IMR-90 (cell line): ENCODE measurements at places on chromosomes 3 and 15. TPM values are rescaled to one million over a fixed set of nuclear protein-coding genes. Genes with fewer than 3 reads are reported as not detected.
A peak's percentile ranks its signal among the peaks of the same experiment; 100 is the strongest.

DNA sequence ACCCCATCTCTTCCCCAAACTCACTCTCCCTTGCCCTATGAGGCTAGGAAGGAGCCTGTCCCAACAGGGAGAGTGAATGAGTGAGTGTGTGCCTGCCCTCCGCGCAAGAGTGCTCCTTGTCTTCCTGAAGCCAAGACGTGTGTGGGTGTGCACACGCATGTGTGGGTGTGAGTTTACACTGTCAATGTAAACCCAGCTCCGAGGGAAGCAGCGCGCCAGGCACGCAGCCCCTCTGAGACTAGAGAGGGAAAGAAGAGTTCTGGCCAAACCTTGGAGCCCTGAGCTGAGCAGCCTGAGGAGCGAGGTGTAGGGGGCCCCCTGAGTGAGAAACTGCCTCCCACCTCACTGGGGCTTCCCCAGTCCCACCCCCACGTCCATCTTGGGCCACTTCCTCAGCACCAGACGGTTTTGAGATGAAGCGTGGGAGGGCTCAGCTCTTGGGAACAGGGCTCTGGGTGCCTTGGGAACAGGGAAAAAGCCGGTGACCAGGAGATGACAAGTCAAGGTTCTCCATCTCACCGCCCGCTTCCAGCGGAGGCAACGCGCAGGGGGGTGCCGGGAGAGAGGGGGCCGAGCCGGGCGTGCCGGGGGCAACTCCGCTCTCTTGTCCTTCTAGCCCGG, 5.1 kb downstream of the MECOM start:
- DNase-seq, result peak; percentile 35
- H3K4me1 ChIP-seq, result no peaks in the 10 kb centered on the region

- DNase-seq, result no peak
- H3K27me3 ChIP-seq, result no peaks in the 10 kb centered on the region
- H3K36me3 ChIP-seq, result no peaks in the 10 kb centered on the region
- H3K4me3 ChIP-seq, result no peak overlapping the region
- no peak overlapping the region for H3K27ac ChIP-seq
- H3K4me1 ChIP-seq, result no peaks in the 10 kb centered on the region
These were observed 51.2 kb downstream of the KAT2B start for GRCh38 chr3:20091331-20092047.

DNA sequence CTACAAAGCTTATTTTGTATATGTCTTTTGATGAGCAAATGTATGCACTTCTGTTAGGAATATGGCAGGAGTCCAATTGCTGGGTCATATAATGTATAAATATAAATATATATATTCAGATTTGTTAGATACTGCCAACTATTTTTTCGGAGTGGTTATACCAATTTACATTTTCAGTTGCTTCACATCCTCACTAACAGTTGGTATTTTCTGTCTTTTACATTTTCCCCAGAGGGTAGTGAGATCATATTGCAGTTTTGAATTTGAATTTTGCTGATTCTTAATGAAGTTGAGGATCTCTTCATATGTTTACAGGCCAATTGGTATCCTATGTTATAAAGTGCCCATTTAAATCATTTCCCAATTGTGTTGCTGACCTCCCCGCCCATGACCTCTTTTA, 139.0 kb upstream of the KCNMB2 start:
- peaks cover 5% of the 10 kb centered on the region; the same call in 1 of the 2 replicates for H3K4me1 ChIP-seq
- H3K27ac ChIP-seq, result no peak overlapping the region
- no peaks in the 10 kb centered on the region for H3K27me3 ChIP-seq
- DNase-seq, result no peak
- H3K36me3 ChIP-seq, result no peaks in the 10 kb centered on the region

DNA sequence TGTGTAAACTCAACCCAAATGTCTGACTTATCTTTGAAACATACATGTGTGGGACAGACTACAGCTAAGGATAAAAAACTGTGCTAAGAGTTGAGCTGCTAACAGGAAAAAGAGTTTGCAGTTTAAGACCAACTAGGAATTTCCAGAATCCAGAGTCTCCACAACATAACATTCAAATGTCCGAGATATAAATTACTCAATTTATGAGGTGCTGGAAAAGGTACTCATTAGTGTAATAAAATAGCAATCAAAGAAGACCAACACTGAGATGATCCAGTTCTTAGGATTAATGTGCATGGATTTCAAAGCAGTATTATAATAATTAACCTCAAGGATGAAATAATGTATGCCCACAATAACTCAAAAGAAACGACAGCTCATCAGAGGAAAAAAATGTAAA, 426.5 kb upstream of the KCNMB2 start:
- H3K4me1 ChIP-seq, result no peaks in the 10 kb centered on the region
- no peaks in the 10 kb centered on the region for H3K27me3 ChIP-seq
- no peak overlapping the region for H3K4me3 ChIP-seq
- no peaks in the 10 kb centered on the region for H3K36me3 ChIP-seq
- no peak overlapping the region for H3K27ac ChIP-seq

DNA sequence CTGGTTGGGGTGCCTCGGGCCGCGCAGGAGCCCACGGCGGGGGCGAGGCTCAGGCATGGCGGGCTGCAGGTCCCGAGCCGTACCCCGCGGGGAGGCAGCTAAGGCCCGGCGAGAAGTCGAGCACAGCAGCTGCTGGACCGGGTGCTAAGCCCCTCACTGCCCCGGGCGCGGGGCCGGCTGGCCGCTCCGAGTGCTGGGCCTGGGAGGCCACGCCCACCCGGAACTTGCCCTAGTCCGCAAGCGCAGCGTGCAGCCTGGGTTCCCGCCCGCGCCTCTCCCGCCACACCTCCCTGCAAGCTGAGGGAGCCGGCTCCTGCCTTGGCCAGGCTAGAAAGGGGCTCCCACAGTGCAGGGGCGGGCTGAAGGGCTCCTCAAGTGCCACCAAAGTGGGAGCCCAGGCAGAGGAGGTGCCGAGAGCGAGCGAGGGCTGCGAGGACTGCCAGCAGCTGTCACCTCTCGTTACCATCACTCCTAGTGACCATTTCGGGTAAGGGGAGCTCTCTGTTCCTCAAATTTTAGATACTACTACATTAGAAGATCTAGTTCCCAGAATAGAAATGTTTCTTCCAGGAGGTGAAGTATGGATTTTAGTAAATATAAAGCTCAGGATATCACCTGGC, 417.0 kb upstream of the AGTR1 start:
- H3K27me3 ChIP-seq, result no peaks in the 10 kb centered on the region
- H3K4me1 ChIP-seq, result no peaks in the 10 kb centered on the region
- DNase-seq, result no peak
- no peaks in the 10 kb centered on the region for H3K36me3 ChIP-seq
- no peak overlapping the region for H3K27ac ChIP-seq
- H3K4me3 ChIP-seq, result no peak overlapping the region

GRCh38 chr3:140177943-140178342, 243.0 kb downstream of the CLSTN2 start:
- DNase-seq, result no peak
- no peak overlapping the region for H3K27ac ChIP-seq
- H3K27me3 ChIP-seq, result no peaks in the 10 kb centered on the region
- no peaks in the 10 kb centered on the region for H3K4me1 ChIP-seq

- no peaks in the 10 kb centered on the region for H3K27me3 ChIP-seq
- H3K4me3 ChIP-seq, result no peak overlapping the region
- no peak overlapping the region for H3K27ac ChIP-seq
- H3K36me3 ChIP-seq, result no peaks in the 10 kb centered on the region
- H3K4me1 ChIP-seq, result peaks cover 7% of the 10 kb centered on the region; the same call in 1 of the 2 replicates
- DNase-seq, result no peak
These were observed 75.2 kb downstream of the LSM3 start for GRCh38 chr3:14253707-14254382.

DNA sequence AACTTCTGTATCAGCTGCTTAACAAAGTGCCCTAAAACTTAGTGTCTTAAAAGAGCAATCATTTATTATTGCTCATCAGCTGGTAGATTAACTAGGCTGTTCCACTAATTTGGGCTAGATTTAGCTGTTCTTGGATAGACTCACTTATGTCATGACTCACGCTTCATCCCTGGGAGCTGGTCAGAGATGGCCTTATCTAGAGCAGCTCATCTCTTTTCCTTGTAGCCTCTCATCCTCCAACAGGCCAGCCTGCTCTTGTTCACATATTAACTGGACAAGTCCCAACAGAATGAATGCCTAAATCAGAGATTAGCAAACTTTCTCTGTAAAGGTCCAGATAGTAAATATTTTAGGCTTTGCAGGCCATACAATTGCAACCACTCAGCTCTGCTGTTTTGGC, 66.9 kb upstream of the PLAAT1 start:
- no peaks in the 10 kb centered on the region for H3K27me3 ChIP-seq
- H3K4me3 ChIP-seq, result no peak overlapping the region
- no peaks in the 10 kb centered on the region for H3K4me1 ChIP-seq
- no peak overlapping the region for H3K27ac ChIP-seq

DNA sequence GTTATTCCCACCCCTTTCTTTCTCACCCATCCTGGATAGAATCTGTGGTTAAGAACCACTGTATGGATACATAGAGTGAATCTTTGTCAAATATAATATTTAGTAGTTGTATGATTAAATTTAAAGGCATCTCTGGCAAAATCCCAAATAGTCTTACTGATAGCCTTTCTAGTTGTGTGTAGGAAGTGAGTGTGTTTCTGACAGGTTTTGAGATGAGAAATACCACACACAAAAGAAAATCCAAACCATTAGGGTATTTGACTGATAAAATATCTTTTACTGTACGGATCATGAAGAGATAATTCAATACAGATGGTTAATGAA, 44.7 kb upstream of the PLCL2 start:
- H3K4me1 ChIP-seq, result no peaks in the 10 kb centered on the region
- H3K27me3 ChIP-seq, result peaks cover 2% of the 10 kb centered on the region

GRCh38 chr15:87902772-87903426, 353.6 kb downstream of the NTRK3 start:
- no peaks in the 10 kb centered on the region for H3K4me1 ChIP-seq
- no peaks in the 10 kb centered on the region for H3K27me3 ChIP-seq
- H3K36me3 ChIP-seq, result no peaks in the 10 kb centered on the region
- no peak overlapping the region for H3K4me3 ChIP-seq
- no peak overlapping the region for H3K27ac ChIP-seq
- no peak for DNase-seq

DNA sequence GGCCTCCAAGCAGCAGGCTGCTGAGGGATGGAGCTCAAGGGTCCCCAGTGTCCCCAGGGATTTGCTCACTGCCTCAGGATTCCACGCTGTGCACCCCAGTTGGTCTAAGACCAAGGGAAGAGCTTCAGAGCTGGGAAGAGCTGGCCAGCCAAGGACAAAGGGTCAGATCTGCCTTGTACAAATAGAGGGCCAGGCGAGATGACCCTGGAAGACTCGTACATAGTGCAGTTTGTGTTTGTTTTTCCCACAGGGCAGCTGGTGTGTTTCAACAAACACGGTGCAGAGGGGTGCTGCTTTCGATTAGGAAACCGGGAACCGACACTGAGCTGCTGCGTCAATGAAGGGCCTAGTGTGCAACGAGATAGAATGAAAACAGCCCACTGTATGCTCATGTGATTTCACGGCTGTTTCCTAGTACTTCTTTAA, 56.1 kb upstream of the TRPM1 start:
- H3K27me3 ChIP-seq, result peaks cover 35% of the 10 kb centered on the region
- no peaks in the 10 kb centered on the region for H3K4me1 ChIP-seq
- H3K27ac ChIP-seq, result no peak overlapping the region
- DNase-seq, result no peak

TP63 gene
- total RNA-seq, result not detected in 2 replicates

TMEM158 gene
- total RNA-seq, result 1.6 and 3.3 TPM in 2 replicates

ANKRD63 gene
- total RNA-seq, result under 0.01 TPM in 1 of 2 replicates, not detected in the other
